ENCODE measurements at places on chromosomes 13 and 19. TPM values are rescaled to one million over a fixed set of nuclear protein-coding genes. Genes with fewer than 3 reads are reported as not detected.

Gene ATP4A
- not detected for total RNA-seq

Gene UBE2L5
- not detected for total RNA-seq

Gene APOC4
- total RNA-seq: not detected

Gene PODNL1
- total RNA-seq: 0.72 TPM

Gene SHD
- 3.5 TPM for total RNA-seq

Measured in Caco-2 (cell line).